ENCODE measurements at places on chromosomes 5 and 9.

DNA sequence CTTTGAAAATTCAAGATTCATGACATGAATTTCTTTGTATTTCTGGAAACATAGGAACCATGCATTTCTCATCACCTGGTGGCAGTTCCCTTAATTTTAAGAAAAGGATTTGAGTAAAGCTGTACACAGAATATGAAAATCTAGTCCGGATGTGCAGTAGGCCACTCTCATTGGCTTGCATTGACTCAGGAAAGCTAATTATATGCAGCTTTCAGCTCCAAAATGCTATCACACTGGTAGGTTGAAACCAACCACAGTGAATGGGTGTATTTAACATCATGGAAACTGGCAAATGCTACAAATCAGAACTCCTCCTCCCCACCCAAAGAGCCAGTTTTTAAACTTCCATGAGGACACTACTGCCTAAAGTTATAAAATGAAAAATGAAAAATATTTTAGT lies 161.6 kb upstream of the FBXL17 start:
- no peak for DNase-seq

- DNase-seq: no peak
Observed at GRCh38 chr5:172758077-172758833, 12.7 kb downstream of the DUSP1 start.

- DNase-seq: no peak
Observed at GRCh38 chr5:1346627-1347440, 1.9 kb upstream of the CLPTM1L start.

DNA sequence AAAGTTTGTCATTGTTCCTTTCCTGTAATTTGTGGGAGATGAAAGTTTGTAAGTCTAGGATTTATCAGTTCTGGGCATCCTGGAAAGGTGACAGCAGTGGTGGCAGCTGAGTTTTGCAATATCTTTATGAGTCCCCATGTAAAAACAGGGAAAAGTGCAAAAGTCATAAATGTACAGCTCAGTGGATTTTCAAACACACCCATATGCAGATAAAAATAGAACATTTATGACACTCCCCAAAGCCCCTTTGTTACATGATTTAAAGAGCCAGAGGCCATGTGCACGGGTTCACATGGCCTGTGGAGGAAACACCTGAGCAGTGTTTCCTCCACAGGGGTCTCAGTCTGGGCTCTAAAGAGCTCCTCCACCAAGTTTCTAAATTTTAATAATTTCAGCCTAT lies 6.3 kb downstream of the TMEM38B start:
- no peak for DNase-seq

DNA sequence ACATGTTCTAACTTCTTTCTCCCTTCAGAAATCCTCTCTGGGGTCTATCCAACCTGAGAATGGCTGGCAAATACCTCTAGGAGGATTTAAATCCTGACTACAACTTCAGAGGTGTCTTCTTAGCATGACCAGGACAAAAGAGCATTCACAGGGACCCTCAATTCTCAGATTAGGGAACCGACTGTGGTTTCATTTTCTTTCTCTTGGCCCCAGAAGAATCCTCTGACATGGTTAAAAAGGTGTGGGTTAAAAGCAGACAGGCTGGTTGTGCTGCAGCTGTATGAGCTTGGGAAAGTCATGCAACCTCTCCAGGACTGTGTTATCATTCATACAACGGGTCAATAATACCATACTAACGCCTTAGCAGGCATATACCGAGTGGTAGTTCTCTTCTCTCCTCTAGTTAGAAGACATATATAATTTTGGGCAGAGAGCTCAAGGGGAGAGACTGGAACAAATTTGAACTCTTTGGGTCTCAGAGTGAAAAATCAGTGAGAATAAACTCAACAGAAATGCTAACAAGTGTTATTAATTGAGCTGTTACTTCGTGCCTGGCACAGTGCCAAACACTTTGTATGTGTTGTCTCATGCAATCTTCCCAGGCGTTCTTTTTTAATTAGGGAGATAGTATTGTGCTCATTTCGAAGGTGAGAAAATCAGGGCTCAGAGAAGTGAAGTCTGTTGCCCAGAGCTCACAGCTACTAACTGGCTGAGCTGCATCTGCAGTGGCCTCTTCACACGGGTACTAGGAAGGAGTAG lies 35.2 kb downstream of the INSYN2B start:
- no peak for DNase-seq

DNA sequence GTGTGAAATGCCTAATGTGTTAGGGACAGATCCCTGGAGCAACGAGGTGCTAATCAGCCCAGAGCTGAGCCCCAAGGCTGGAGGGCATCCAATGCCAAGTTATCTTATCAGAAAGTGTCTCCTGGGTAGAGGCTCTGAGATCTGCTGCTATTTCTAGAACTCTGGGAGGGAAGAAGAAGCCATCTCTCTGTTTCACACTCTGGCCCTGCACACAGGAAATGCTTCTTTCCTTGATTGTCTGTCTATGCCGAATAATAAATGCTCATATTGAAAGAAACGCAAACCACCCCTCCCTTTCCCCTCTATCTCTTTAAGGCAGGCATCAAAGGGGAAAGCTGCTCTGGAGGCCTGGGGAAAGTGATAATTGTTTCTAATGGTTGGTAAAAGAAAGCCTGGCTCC lies 166.7 kb downstream of the PAPPA start:
- no peak for DNase-seq

GRCh38 chr9:113931140-113931539 lies 55.0 kb downstream of the ZNF618 start:
- DNase-seq: no peak

DNA sequence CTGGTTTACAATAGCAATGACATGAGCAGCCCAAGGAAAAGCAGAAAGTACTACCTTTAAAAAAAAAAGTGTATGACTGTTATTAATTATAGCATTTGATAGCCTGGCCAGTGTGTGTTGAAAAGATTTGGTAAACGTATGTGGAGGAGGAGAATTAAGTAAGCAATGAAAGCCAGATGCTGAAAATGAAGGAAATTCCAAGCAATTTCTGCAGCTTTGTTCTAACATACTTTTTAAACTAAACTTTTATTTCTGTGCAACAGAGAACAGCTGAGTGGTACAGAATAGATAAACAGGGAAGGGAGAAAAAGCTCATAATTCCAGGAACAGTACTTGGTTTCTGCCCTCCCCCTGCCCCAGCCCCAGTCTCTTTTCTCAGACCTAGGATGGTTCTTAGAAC lies 252.6 kb downstream of the ADAMTSL1 start:
- DNase-seq: no peak

DNA sequence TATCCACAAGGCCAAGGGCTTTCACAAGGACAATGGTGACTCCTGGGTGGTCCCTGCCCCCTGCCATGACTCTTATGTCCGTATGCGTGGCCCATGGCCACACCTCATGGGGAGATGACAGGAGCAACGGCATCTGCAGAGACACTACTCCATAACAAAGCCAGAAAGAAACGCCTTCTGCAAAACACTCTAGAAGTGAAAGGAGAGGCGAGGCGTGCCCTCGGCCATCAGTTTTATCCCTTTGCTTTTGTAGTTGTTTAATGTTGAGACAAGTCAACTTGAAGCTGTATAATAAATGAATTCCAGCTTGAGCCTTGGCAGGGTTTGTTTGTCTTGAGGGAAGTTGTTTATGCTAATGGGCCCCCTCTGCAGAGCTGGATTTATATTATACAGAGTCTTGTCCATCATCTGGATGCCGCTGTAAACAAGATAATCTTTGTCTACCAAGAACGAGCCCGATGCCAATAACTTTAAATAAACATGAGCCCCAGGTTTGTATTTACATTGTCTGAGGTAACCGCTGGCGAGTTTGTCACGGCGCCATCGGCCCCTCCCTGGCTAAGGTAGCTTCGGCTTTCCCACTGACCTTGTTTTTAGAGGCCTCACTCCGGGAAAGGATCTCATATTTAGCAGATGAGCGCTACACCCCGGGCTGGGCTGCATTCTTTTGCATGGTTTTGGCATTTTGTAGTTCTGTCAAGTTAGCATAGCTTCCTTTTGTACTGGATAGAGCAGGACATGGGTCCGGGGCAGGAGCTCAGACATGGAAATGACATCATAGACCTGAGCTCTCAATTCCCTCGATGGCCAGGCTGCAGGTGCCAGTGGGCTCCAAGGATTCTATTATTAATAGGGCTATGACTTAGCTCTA lies 165.3 kb downstream of the ERCC6L2 start:
- peak; percentile 51 for DNase-seq

DNA sequence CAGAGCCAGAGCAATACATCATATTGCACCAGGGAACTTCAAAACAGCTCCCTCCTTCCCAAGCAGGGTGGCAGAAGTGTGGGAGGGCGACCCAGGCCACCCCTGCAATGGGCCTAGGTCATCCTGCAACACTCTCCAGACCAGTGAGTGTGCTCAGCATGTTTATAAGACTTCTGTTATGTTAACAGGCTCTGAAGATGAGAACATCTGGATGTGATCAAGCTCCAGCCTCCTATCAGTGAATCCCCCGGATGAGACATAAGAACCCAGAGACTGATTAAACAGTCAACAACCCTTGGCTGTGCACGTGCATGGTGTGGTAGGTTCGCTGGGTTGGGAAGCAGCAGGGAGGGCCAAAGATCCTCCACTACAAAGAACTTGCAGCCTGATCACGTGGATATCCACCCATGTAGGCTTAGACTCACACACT lies 63.3 kb downstream of the ABCA1 start:
- DNase-seq: no peak
